T-helper 17 cell (primary cell): ENCODE measurements at places on chromosomes 1 and 21. TPM values are rescaled to one million over a fixed set of nuclear protein-coding genes. Genes with fewer than 3 reads are reported as not detected.

Gene APCS
- not detected for total RNA-seq

- no peak overlapping the region for H3K27ac ChIP-seq
- H3K4me3 ChIP-seq, result no peak overlapping the region
- no peak for DNase-seq
- peaks cover 2% of the 10 kb centered on the region for H3K36me3 ChIP-seq
- no peaks in the 10 kb centered on the region for H3K27me3 ChIP-seq
These were observed 12.5 kb downstream of the MACO1 start for GRCh38 chr1:25443030-25443699.

Gene SGIP1
- 0.07 TPM for total RNA-seq

Gene TAS1R3
- total RNA-seq, result 0.72 TPM

GRCh38 chr1:89433421-89433820 is 69.6 kb downstream of the GBP6 start:
- DNase-seq, result no peak
- H3K4me3 ChIP-seq, result no peak overlapping the region
- no peak overlapping the region for H3K27ac ChIP-seq
- peaks cover 10% of the 10 kb centered on the region for H3K27me3 ChIP-seq
- no peaks in the 10 kb centered on the region for H3K4me1 ChIP-seq
- no peaks in the 10 kb centered on the region for H3K36me3 ChIP-seq

- H3K27me3 ChIP-seq, result peaks cover 71% of the 10 kb centered on the region
- no peak overlapping the region for H3K27ac ChIP-seq
- DNase-seq, result no peak
These were observed 73.7 kb downstream of the UBE2T start for GRCh38 chr1:202268032-202268431.

Gene PAPPA2
- 0.73 TPM for total RNA-seq

Gene FNDC5
- total RNA-seq, result not detected

Gene MFAP2
- not detected for total RNA-seq

GRCh38 chr1:114458237-114458777 is 52.7 kb downstream of the TRIM33 start:
- no peaks in the 10 kb centered on the region for H3K27me3 ChIP-seq
- H3K4me1 ChIP-seq, result peaks cover 14% of the 10 kb centered on the region
- H3K27ac ChIP-seq, result no peak overlapping the region
- peaks cover 5% of the 10 kb centered on the region for H3K36me3 ChIP-seq
- H3K4me3 ChIP-seq, result no peak overlapping the region

- H3K27me3 ChIP-seq, result no peaks in the 10 kb centered on the region
- no peak for DNase-seq
- peaks cover 36% of the 10 kb centered on the region for H3K4me1 ChIP-seq
- no peak overlapping the region for H3K27ac ChIP-seq
These were observed 2.8 kb downstream of the LINGO4 start for GRCh38 chr1:151802372-151802771.

DNA sequence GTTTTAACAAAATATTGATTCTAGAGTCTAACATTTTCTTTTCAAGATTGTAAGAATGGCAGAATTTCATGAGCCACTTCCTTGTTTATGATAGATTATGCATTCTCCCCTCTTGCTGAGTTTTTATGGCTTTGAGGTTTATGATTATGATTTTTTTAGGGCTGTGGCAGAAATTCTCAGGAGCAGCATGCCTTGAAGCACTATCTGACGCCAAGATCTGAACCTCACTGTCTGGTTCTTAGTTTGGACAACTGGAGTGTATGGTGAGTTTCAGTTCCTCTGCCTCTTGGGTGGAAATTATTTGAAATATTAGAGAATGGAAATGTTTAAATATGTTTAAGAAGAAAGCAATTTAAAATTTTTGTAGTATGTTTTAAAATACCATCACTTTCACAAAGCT is 10.2 kb downstream of the USP16 start:
- peaks cover 11% of the 10 kb centered on the region for H3K4me1 ChIP-seq
- H3K36me3 ChIP-seq, result peaks cover 5% of the 10 kb centered on the region
- no peak overlapping the region for H3K4me3 ChIP-seq
- peak overlapping the region; percentile 78 for H3K27ac ChIP-seq
